Fibroblast of pulmonary artery (primary cell): ENCODE measurements at places on chromosomes 7 and 10.
A peak's percentile ranks its signal among the peaks of the same experiment; 100 is the strongest.

DNA sequence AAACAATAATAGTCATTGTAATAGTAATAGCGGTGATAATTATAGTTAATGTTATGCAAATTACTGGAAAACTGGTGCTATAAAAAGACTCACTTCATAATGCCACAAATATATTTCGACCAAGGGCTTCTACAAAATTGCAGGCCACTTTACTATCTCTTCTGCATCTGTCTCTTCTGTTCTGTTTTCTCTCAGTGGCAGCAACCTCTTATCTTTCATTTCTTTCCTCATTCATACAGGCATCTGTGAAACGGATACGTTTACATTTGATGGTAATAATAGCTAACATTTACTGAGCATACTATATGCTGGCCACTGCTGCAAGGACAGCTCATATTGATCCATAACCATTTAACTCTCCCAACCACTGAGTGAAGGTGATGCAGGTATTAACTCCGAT, 537.4 kb upstream of the PFKP start:
- DNase-seq, result no peak

- DNase-seq, result no peak
Observed at GRCh38 chr10:5478694-5479305, 20.6 kb downstream of the CALML5 start.

DNA sequence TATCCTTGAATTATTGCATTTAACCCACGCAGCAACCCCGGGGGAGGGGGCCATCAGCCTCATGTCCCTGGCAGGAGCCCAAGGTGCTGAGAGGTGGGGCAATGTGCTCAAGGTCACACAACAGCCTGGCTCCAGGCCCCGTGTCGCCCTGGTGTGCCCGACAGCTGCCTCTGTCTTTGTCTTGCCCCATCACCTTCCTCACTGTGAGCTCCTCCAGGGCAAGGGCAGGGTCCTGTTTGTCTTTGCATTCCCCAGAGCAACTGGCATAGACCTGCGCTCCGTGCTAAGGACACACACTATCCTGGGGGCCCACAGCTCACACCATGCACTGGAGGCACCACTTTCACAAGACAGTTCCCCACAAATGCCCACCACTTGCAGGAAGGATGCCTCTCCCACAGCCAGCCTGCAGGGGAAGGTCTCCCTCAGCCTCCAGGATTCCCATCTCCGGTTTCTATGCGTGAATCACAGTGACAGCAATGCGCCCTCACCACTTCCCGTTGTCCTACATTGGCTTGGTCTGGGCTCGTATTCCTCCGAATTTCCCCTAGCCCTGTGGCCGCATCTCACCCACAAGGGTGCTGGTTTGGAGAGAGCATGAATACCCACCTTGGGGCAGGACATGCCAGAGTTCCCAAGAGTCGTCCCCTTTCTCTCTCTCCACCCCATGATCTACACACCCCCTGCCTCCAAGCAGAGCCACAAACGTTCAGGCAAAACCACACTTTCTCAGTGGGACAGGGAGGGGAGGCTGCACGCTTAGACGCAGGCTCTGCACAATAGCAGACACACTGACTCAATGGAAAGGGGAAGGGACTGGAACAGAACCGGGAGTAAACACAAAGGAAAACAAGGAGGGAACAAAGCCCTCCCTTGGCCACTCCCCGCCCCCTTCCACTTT, 10.3 kb downstream of the ITPRIP start:
- DNase-seq, result peak; percentile 87

- DNase-seq, result no peak
Observed at GRCh38 chr7:137578541-137578940, 235.0 kb upstream of the PTN start.

GRCh38 chr10:96596422-96597407, 9.9 kb upstream of the TM9SF3 start:
- no peak for DNase-seq

- no peak for DNase-seq
Observed at GRCh38 chr10:69043931-69044531, 43.9 kb upstream of the SRGN start.

DNA sequence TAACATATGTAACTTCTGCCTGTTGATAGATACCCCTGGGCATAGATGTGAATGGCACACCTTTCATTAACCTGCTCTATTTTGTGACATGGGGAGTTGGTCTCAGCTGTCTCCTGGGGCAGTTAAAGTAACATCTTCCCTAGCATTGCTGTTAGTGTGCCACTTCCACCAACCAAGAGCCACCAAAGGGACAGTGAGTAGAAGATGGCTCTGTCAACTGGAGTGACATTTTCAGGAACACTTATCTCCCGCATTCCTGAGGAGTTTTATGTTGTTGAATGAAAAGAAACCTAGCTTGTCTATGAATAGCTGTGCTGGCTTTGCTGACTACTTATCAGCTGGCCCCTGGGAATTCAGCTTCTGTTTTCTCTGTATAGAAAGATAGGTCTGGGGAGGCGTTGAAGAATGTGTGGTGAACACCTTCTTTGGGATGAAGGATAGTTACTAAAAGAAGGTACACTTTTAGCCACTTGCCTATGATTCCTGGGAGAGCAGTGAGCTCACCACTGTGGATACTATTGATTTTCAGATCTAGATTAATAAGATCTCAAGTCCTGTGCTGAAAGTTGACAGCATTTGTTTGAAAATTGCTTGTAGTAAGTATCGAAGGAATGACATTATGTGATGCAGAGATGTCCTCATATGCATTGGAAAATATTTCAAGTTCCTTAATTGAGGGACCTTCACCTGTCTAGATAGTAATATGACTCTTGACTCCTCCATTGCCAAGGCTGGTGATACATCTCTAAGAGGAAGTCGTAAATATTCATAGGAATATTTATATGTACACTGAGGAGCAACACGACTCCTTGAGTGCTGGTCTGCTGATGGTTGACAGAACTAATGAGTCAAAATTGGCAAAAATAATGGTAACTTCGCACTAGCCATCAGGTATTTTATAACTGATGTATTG, 7.6 kb downstream of the STARD3NL start:
- DNase-seq, result no peak

- peak; percentile 60 for DNase-seq
Observed at GRCh38 chr7:142482891-142483658, 225.2 kb upstream of the PRSS58 start.

GRCh38 chr10:24866604-24867583, 85.5 kb downstream of the PRTFDC1 start:
- peak; percentile 69 for DNase-seq

- no peak for DNase-seq
Observed at GRCh38 chr10:51487576-51487975, 211.8 kb downstream of the CSTF2T start.

DNA sequence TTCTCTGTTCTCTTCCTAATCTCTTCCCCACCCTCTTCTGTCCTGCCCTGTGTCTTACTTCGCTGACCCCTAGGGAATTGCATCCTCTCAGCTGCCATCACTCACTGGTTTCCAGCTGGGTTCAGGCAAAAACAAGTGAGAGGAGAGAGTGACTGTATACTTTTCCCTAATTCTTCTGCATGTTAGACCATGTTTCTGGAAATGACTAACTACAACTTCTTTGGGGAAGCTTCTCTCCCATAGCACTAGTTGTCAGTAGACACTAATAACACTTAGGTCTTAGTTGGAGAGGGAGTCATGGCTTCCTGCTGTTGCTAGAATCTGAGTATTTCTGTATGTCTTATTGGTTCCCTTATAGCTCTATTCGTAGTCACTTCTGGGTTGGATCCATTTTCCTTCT, 299.0 kb upstream of the FZD1 start:
- no peak for DNase-seq

DNA sequence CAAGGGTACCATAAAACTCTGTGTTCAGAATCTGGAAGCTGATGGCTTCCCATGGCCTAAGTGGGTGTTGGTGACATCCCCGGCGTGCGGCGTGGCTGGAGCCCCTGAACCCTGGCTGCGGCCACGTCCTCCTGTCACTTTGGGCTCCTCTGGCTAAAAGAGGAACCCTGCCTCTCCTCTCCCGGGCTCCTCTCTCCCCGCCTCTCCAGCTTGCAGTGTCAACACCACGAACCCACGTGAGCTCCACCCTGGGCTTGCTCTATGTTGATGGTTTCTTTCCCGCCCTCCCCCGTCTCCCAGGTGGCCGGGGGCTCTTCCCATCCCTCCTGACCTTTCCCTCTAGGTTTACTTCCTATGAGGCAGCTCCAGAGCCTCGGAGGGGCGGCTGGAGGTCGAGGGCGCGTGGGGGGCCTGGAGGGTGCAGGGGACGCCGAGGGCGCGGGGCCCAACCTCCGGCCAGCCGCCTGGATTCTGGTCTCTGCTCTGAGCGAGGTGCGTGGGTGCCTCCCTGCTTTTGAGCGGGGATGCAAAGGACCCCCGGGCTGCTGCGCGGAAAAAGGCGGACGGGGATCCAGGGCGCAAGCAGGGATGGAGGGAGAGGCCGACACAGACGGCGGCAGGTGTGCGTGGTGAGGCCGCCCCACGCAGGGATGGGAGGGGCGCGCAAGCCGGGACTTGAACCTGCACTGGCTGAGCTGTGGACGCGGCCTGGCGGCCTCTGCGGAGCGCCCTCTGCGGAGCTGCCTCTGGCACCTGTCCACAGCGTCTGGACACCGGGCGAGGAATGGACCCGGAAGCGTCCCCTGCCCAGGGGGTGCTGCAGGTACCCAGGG, 115.5 kb upstream of the DIP2C start:
- DNase-seq, result no peak

- no peak for DNase-seq
Observed at GRCh38 chr10:107647462-107647861, 483.0 kb upstream of the SORCS1 start.

- DNase-seq, result no peak
Observed at GRCh38 chr7:159165352-159165751, 20.7 kb upstream of the VIPR2 start.

DNA sequence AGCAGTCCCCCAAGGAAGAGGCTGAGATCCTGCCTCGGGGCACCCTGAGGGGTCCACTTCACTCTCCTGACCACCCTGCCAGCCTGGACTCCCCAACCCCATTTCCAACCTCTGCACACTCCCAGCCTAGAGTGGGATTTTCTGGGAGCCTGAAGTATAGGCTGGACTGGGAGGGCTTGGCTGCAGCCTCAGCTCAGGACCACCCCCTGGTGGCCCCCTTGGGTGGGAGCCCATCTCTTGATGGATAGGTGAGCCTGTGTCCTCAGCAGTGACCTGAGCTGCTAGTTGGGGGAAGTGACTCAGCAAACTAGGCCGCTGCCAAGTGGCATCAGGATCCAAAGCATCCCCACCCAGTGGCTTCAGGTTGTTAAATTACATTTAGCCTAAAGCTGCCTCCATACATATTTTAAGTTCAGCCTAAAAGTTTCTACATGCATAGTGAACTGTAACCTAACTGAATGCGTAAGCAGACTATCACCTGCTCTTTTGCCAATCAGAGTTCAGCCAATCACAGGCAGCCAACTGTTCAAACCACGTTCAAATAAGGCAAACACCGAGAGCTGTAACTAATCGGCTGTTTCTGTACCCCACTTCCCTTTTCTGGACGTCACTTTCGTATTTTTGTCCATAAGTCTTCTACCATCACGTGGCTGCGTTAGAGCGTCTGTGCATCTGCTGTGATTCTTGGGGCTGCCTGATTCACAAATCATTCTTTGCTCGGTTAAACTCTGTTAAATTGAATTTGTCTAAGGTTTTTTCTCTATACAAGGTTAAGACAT, 144.0 kb downstream of the PLPP4 start:
- peak; percentile 5 for DNase-seq

DNA sequence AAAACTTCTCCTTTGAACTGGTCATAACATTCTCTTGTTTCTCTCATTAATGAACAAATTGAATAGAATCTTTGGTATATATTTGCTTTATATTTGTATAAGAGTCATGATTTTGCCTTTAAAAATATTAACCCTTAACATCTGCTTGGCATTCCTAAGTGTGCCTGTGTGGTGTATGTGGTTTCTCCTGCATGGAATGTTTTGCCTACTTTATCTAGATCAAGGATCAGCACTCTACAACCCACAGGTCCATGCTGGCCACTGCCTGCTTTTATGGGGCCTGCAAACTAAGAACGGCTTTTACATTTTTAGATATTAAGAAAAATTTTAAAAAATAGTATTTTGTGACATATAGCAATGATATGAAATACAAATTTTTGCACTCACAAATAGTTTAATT, 4.3 kb upstream of the LAMB4 start:
- no peak for DNase-seq

DNA sequence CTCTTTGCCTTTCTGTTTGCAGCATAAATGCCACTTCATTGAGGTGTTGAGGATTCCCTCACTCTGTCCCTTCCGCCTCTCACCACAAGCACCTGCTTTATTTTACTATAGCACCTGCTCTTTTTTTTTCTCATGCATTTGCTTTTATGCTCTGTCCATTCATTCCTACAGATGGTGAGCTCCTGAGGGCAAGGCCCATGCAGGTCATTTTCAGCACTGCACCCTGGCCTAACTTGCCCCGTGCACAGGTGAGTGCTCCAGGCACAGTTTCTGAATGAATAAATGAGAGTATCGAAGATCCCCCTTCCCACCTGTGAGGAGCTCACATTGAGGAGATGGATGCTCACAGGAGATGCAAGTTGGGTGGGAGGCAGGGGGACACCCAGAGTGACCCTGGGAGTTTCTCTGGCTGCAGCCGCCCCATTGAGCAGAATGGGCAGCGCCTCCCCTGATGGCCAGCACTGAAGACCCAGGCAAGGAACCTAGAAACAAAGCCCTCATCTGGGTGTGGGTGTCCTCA, 1.2 kb upstream of the AKR1E2 start:
- no peak for DNase-seq

GRCh38 chr7:150435390-150436073, 14.9 kb upstream of the GIMAP8 start:
- DNase-seq, result no peak

GRCh38 chr7:100555701-100556100, 16.7 kb downstream of the AGFG2 start:
- DNase-seq, result no peak

- no peak for DNase-seq
Observed at GRCh38 chr7:130114776-130115175, 44.4 kb downstream of the KLHDC10 start.

GRCh38 chr7:27608776-27609495, 53.7 kb downstream of the HIBADH start:
- DNase-seq, result no peak

DNA sequence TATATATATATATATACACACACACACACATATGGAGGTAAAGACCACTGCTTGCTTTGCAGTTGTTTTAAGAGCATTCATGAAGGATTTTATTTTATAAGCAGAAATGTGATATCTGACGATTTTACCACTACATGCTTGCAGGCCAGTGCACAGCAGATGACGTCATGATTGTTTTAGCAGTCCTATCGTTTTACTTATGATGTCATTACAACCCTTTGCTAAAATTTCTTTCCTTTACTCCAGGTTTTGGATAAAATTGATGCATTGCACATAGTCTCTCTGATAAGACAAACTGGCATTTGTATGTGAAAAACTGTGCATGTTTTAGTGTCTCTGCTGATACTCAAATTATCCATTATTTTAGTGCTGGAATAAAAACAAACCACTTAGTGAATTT, 9.2 kb downstream of the EGFR start:
- peak; percentile 25 for DNase-seq

GRCh38 chr7:19336836-19337383, 191.7 kb upstream of the FERD3L start:
- DNase-seq, result no peak
